ENCODE measurements at places on chromosomes 11 and 22.
A peak's percentile ranks its signal among the peaks of the same experiment; 100 is the strongest.

GRCh38 chr22:39343259-39344045 is 6.3 kb upstream of the SYNGR1 start:
- no peak for DNase-seq

DNA sequence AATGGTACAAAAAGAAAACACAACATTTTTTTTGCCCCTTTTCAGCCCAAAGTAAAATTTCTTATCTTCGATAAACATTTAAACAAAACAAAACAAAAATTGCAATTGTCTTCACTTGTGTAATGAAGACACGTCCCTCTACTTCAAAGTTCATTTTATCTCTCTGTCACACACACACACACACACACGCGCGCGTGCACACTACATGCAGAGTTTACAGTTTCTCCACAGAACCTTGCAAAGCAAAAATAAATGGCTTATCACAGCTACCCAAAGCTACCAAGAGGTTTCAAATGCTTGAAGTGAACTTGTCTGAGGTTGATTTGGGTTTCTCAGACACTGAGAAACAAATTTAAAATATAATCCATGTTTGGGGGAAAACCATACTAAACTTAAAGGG is 72.3 kb downstream of the ETS1 start:
- DNase-seq, result no peak

DNA sequence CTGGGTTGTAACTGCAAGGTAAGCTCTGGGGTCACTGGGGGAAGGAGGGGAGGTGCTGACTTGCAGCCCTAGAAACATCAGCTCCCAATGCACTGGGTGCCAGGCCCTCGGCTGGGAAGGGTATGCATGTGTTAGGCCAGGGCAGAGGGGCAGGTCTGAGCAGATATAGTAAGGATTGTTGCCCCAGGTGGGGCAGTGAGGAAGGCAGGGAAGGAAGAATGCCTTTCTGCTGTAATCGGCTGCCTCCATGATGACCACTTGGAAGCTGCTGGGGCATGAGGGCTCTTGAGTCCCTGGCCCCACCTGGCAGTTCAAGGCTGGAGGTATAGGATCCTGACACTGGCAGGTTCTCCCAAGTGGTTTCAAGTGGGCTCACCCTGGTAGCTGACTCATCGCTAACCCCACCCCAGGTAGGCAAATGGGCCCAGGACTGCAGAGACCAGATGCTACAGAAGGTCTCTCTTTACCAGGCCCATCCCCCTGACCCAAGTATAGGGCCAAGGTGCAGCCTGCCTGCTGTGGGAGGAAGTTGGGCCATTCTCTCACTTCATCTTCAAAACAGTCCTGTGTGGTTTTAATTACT is 56.7 kb downstream of the TIMP3 start:
- DNase-seq, result no peak

DNA sequence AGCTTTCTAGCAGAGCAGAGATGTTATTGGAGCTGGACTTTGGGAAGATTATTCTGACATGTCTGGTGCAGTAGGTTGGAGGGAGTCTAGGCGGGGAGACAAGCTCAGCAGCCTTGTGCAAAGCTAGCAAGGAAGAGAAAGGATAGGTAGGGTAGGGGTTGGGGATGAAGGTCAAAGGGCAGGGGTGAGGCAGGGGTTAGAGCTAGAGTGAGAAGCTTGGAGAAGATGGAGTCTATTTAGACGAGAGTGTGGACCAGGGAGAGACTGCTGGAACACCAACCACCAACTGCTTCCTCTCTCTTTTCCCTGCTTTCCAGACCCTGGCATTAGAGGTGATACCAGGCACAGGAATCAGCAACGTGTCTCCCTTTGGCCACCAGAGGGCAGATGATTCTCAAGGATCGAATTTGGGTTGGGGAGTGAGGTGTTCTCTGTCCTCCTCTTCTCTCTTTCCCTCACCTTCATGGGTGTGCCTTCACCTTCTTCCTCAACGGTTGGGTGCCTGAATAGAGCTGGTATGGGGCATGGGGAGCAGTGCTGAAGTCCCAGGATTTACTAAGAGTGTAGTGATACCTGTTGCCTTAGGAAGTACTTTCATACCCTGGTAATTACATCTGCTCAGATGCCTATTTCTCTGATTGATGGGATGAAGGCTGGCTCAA is 1.8 kb upstream of the MARK2 start:
- peak; percentile 44 for DNase-seq

- no peak for DNase-seq
Measured at GRCh38 chr11:20154381-20154780, 5.9 kb downstream of the DBX1 start.

- no peak for DNase-seq
Measured at GRCh38 chr11:102603576-102603975, 21.6 kb downstream of the MMP20 start.

DNA sequence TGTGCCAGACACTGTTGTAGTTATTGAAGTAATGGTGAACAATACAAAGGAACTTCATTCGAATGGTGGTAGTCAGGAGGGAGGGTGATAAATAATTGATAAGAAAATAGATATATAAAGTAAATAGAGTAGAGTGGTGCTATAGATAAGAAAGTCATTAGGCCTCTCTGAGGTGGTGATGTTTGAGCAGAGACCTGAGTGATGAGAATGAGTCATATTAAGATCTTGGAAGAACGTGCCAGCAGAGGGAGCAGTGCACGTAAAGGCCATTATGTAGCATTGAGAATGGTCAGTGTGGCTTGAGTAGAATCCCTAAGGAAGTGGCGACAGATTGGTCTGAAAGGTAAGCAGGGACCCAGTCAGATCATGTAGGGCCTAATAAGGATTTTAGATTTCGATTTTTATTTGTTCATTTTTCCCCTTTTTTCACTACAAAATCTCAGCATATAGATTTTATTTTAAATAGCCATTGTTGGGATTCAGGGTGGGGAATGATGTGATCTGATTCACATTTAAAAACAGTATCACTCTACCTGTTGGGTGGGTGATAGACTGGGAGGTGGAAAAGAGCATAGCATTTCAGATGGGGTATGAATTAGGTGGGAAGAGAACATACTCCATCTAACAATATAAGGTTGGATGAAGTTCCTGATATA is 44.7 kb downstream of the CCDC90B start:
- DNase-seq, result peak; percentile 42

DNA sequence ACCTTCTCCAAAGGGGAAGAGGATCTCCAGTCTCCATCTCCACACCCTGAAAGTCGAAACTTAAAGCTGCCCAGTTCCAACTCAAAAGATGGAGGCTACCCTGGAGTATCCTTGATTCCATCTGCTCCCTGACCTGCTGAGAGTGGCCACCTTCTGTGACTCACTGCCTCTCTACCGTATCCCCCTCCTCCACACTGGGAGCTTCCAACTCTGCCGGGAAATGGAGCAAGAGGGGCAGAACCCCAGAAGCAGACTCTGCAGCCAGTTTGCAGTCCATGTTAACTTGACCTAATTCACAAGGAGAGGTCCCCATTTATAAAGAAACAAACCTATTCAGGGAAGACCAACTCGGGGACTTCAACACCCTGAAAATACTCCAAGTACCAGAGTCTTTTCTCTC is 22.0 kb upstream of the IRAG1 start:
- no peak for DNase-seq

DNA sequence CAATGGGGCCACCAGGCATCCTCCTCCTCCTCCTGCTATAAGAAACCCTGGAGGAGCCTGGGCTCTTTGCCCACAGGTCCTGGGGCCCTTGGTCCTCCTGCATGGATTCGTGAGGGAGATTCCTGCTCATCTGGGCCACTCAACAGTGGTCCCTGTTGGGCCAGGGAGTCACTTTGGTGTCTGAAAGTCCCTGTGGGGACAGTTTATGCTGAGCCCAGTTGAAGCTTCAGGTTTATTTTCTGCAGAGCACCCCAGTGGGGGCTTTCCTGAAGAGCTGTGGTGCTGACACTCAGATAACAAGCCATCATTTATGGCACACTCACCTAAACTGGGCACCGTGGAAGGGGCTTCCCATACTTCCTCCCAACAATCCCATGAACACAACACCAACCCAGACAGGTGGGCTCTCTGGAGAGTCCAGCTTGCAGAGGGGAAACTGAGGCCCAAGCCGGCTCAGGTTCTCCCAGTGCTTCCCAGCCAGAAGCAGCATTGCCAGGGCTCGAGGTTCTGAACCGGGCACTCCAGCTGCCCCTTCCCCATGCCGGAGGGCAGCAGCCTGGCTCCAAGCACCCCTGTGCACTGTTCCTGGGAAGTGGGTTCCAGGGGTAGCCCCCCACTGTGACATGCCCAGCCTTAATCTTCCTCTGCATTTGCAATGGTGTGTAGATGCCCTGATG is 91.3 kb downstream of the MYEOV start:
- no peak for DNase-seq

GRCh38 chr11:17574141-17575091 is 27.4 kb downstream of the OTOG start:
- DNase-seq, result no peak

DNA sequence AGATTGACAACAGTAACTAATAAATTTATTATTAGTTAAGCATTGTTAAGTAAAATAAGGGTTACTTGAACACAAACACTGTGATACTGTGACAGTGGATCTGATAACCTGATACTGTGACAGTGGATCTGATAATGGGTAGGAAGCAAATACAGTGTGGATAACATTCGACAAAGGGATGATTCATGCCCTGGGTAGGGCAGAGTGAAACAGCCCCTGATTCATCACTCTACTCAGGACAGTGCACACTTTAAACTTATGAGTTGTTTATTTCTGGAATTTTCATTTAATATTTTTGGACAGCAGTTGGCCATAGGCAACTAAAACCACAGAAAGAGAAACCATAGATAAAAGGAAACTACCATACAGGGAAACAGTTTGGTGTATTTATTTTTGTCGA is 60.8 kb upstream of the CTSC start:
- DNase-seq, result peak; percentile 10

- DNase-seq, result no peak
Measured at GRCh38 chr11:116311206-116311605, 461.6 kb downstream of the BUD13 start.

DNA sequence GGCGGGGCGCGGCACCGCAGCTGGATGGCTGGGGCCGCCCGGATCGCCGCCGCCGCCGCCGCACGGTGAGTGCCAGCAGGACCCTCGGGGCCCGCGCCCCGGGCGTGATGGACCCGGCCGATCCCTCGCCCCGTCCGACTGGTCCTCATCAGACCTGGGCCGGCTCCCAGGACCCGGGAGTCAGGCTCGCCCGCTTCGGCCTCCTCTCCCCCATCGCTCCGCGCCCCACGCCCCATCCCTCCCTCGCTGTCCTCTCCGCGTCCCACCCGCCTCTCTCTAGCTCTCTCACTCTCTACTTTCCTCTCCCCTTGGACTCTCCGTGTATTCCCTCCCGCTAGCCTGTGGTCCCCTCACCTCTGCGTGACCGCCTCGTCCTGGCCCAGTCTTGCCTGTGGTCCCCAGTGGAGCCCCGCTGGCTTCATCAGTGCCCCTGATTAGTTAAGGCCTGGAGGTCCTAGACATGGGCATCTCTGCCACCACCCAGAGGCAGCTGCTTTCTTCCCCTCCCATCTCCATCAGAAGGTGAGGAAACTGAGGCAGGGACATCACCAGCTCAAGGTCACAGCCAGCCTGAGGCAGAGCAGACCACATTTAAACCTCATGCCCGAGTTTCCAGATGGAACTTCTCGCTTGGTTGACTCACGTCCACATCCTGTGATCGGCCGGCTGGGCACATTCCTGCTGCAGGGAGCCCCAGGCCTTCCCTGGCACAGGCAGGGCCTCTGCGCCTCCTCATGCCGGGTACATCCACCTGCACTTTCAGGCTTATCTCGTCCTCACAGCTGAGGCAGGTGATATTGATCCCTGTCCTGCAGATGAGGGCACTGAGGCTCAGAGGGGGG is 429 bp downstream of the SLC39A13 start:
- DNase-seq, result peak; percentile 45

DNA sequence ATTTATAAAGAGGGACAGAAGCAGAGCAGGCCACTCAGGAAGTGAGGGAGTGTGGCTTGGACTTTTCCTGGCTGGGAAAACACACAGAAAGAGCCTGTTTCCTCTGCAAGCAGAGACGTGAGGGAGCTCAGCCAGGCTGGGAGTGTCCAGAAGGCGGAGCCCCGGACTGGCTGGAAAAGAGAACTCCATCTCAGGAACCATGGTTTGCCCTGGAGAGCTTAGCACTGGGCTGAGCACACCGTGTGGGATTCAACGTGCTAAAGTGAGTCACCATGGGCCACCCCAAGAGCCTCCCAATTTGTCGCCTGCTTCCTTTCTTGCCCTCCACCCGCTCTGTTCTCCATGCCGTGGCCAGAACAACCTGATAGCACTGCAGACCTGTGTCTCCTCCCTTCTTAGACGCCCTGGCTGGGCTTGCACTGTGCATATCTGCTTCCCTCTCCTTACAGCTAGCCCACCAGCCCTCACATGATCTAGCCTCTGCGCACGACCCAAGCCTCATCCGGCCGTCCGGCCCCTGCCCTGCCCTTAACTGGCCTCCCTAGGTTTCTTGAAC is 51.8 kb downstream of the GALNT18 start:
- DNase-seq, result no peak

DNA sequence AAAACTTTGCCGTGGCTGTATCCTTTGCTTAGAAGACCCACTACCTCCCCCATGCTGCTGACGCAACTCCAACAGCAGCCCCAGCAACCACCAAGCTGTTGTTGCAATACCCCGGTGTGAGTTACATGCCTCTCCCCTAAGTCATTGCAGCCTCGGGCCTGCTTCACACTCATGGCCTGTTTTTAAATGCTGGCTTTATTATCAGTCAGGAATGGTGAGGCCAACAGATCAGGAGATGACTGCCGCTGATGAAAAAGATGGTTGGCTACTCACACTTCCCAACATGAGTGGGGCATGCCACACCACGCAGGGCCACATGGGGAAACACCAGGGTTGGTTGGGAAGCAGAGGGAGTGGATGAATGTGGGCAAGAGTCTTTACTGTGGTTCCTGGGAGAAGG is 171.5 kb upstream of the SYT13 start:
- DNase-seq, result peak; percentile 49

- no peak for DNase-seq
Measured at GRCh38 chr11:125304876-125305275, 140.3 kb downstream of the PKNOX2 start.
